ENCODE measurements at places on chromosomes 12 and 14.

- DNase-seq = no peak
Observed at GRCh38 chr14:95299271-95299670, 20.4 kb downstream of the CLMN start.

DNA sequence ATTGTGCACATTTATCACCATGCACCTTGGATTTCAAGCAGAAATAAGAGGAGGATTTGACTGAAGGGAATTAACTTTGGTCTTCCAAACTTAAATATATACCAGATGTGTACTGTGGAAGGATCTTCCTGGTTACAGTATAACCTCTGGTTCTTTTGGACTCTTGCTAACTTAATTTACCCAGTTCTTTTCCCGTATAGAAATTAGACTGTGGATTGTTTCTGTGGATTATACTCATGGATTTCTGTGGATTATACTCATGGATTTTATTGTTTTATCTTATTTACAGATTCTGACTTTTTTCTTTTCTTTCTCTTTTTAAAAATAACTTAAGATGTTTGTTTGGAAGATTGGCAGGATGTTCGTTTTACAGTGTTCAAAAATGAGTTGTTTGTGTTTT is 215.3 kb downstream of the RAD51B start:
- DNase-seq = no peak

DNA sequence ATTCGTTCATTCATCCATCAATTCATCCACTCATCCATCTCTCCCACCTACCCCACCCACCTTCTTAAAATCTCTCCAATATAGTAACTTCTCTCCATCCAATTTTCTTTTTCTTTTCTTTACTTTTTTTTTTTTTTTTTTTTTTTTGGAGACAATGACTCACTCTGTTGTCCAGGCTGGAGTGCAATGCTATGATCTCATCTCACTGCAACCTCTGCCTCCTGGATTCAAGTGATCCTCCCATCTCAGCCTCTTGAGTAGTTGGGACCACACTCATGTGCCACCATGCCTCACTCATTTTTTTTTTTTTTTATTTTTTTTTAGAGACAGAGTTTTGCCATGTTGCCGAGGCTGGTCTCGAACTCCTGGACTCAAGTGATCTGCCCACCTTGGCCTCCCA is 118.4 kb downstream of the SUDS3 start:
- no peak for DNase-seq

DNA sequence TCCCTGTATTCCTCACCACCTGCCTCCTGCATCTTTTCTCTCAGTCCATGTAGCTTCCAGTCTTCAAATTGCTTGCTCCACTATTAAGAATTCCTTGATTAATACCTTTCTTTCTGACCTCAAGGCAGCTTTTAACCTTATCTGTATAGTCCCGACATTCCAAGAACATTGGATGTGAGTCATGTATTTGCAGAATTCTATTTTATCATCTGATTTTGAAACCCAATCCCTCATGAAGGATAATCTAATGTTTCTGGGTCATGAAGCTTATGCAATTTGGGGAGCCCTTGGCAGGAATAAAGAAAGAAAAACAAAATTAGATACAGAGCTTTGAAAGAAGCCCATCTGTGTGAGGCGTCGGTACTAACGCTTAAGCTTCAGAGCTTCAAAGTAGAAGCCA is 63.4 kb upstream of the CCND2 start:
- no peak for DNase-seq

- no peak for DNase-seq
Observed at GRCh38 chr14:99717682-99718013, 33.5 kb downstream of the CYP46A1 start.

- no peak for DNase-seq
Observed at GRCh38 chr12:1273051-1273450, 282.0 kb downstream of the ERC1 start.

DNA sequence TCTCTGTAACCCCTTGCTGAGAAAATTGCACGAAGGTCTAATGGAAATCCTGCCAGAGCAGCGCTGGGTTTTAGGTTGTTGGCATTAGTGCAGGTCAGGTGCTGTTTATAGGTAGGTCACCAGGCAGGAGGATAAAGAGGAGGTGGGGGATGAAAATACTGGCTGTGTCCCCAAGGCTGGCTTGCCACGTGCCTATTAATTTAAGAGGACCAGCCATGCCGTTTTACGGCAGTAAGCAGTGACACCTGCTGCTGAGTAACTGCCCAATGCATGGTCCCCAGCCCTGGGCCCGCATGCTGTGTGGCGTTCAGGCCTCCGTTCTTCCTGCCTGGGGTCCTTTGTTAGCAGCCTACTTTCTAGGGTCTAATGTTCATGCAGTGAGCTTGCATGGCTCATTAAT is 67.2 kb downstream of the WDR20 start:
- DNase-seq = no peak

GRCh38 chr12:3920351-3921150 is 47.4 kb upstream of the PARP11 start:
- no peak for DNase-seq

GRCh38 chr12:25533150-25533549 is 19.9 kb downstream of the LMNTD1 start:
- DNase-seq = no peak

GRCh38 chr14:46404865-46405811 is 246.4 kb downstream of the RPL10L start:
- DNase-seq = no peak

DNA sequence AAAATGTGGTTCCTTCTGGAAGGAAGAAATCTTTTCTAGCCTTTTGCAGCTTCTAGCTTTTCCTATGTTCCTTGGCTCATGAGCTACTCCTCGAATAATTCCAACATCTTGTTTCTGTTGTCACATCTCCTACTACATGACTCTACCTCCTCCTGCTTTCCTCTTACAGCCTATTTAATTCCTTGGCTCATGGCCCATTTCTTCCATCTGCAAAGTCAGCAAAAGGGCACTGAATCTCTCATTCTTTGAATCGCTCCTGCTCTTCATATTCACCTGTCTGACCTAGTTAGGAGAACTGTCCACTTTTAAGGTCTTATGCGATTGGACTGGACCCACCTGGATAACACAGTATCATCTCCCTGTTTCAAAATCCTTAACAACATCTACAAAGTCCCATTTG is 15.8 kb downstream of the PRKD1 start:
- no peak for DNase-seq

GRCh38 chr12:76764856-76765255 is 941 bp downstream of the ZDHHC17 start:
- DNase-seq = no peak

DNA sequence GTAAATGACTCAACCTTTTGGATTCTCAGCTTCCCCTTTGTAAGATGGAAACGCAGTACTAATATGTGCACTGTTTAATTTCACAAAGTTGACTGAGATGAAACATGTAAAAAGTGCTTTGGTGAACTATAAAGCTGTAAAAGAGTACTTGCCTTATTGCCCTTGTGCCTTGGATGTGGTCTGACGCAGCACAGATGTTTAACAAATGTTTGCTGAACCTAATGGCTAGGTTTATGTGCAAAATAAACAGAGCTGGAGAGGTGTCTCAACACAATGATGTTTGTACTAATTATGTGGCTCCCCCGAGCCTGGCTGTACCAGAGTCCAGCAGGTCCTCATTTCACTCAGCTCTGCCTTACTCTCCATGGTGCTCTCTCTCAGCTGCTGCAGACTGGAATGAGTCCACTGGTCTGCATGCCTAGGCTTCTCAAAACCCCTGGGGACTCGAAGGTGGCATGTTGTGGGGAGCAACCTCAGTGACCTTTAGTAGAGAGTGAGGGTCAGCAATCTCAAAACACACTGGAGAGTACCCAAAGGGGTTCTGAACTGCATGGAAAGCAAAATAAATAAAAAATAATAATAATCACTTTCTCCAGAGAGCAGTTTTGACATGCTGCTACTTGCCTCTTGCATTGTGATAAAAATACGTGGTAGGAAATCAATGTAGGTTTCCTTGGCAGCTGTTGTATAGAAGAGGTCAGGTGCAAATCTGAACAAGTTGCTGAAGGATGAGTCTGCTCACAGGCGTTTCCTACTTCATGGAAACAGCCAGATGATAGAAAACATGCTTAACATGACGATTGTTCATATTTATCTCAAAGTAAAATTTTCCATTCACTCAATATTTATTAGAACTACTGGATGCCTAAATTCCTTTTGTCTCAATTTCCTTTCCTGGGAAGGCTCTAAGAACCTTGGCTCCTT is 8.5 kb upstream of the AMIGO2 start:
- no peak for DNase-seq

DNA sequence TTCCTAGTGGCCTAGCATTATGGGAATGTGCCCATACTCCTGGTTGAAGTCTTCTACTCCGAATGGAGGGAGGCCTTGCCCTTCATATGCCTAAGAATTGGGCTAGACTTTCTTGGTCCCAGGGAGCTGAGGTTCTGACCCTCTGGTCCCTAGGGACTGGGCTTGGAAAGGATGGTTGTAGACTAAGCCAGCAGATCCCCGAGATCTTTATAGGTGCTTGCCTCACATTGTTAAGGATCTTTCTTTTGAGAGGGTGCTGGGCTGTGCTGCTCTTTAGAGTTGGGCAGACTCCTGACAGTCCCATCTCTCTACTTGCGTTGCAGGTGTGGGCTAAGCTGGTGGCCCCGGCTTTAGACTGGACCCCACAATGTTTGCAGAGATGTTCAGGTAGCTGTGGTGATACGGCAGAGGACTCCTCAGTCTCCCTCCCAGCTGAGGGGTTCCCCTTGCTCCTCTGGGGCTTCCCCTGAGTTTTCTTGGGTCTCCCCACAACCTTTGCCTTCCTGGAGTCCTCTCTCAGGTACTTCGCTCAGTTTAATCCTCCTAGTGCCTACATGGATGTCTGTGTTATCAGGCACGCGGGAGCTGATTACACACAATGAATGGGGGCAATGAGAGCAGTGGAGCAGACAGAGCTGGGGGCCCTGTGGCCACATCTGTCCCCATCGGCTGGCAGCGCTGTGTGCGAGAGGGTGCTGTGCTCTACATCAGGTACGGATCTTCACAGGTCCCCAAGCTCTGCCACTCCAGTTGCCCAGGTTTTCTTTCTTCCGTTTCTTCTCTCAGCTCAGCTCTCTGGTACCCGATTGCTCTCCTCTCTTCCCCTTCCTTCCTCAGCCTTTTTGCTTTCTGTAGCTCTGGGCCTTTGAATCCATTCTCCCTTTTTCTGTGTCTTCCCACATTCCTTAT is 1.3 kb downstream of the MBD6 start:
- DNase-seq = no peak

DNA sequence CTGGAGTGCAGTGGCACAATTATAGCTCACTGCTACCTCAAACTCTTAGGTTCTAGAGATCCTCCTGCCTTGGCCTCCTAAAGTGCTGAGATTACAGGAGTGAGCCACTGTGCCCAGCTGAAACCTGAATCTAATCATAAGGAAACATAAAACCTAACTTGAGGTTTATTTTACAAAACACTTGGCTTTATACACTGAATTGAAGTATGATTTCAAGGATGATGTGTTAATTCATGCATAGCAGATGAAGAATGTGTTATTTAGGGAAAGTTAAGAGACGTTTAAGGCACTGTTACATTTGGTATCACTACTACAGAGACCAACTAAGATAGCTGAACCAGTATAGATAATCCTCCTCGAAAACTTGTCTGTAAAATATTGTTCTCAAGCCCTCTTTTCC is 6.4 kb downstream of the DICER1 start:
- DNase-seq = no peak

DNA sequence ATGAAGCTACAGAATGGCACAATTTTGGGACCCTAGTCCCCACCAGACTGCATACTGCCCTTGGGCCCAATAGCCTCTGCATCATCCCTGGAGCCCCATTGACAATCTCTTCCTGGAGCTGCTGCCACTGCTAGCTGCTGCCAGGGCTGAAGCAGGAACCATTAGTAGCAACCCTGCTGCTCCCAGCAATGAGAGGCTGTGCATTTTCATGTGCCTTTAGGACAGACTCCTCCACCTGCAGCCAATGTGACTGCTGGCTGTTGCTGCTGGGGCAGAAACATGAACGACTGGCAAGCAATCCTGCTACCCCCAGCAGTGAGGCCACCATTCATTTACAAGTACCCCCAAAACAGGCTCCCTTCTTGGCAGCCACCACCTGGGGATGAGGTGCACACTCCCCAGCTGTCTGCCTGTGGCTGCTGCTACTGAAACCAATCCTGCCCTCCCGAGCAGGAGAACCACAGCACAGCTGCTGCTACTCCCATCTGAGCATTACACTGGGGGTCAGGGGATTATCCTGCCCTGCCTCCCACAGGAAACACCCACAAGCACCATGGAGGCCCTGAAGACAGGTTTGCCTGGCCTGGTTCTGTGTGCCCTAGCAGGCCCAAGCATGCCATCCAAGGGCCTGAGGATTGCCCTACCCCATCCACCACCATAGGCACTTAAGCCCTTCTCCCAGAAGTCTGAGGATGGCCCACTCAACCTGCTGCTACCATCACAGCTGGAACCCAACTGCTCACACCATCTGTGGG is 181.0 kb downstream of the MYRFL start:
- DNase-seq = no peak

- no peak for DNase-seq
Observed at GRCh38 chr14:77979666-77980351, 179.9 kb downstream of the ADCK1 start.

DNA sequence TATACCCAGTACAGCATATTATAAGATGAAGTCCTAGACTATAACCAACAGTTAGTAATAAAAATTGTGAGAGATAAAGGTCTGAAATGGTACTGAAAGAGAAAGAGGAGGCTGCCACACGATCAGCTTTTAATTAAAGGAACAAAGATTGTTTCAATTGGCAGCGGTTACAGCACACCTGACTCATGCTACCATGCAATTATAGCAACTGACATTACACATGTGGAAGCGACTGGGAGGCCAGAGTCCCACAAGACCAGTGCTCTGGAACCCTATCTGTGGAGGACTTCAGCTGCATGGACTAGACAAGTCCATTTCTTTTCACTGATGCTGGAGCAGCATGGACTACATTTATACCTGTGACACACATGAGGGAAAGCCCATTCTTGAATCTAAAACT is 55.2 kb downstream of the SEL1L start:
- DNase-seq = no peak

DNA sequence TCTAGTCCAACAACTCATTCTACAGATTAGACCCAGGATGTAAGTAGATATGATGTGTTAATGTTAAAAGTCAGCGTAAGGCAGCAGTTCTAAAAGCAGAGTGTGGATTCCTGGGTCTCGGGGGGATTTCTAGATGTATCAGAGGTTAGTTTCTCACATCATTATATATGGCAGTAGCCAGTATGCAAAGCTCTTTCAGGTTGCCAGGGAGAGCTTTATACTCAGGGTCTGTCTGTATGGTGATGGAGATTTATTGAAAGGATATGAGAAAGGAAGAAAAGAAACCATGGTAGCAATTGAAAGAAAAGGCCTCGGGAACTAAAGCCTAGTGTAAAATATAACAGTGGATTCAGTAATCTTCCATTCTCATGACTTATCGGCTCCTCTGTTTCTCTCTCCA is 26.2 kb upstream of the PAWR start:
- no peak for DNase-seq

- DNase-seq = no peak
Observed at GRCh38 chr12:75269209-75269608, 59.6 kb upstream of the KCNC2 start.

All from central memory CD4-positive, alpha-beta T cell (primary cell).